Activated CD4-positive, alpha-beta memory T cell treated with anti-CD3 and anti-CD28 coated beads, Interleukin-2, amount 10 ng/mL, durations not matched to agents 7 days and 5 days (primary cell): ENCODE measurements at places on chromosomes 7 and 10. TPM values are rescaled to one million over a fixed set of nuclear protein-coding genes. Genes with fewer than 3 reads are reported as not detected.

Gene LMBR1
- total RNA-seq = 51.8 TPM

- H3K36me3 ChIP-seq = peaks cover 18% of the 10 kb centered on the region
- H3K4me3 ChIP-seq = no peak overlapping the region
- DNase-seq = peak; percentile 49
- H3K27ac ChIP-seq = peak overlapping the region; percentile 81
- peaks cover 28% of the 10 kb centered on the region for H3K4me1 ChIP-seq
Measured at GRCh38 chr10:99828464-99828863, 46.0 kb downstream of the ABCC2 start.

Gene LHFPL3
- total RNA-seq = not detected

Gene BAIAP2L1
- total RNA-seq = 0.68 TPM

Gene SPDYE16
- 0.18 TPM for total RNA-seq

- no peak overlapping the region for H3K4me3 ChIP-seq
- H3K4me1 ChIP-seq = no peaks in the 10 kb centered on the region
- DNase-seq = no peak
- no peaks in the 10 kb centered on the region for H3K27me3 ChIP-seq
- no peaks in the 10 kb centered on the region for H3K36me3 ChIP-seq
- no peak overlapping the region for H3K27ac ChIP-seq
Measured at GRCh38 chr7:97450516-97450915, 281.4 kb upstream of the TAC1 start.

Gene GBX1
- total RNA-seq = not detected
